Cardiac muscle cell (in vitro differentiated cells and primary cell): ENCODE measurements at places on chromosomes 1 and 21. TPM values are rescaled to one million over a fixed set of nuclear protein-coding genes. Genes with fewer than 3 reads are reported as not detected.

Gene LENEP
- not detected in 2 replicates for total RNA-seq

Gene LRRC41
- total RNA-seq: 118 and 151 TPM in 2 replicates

Gene TTC22
- 0.04 TPM in 1 of 2 replicates, not detected in the other for total RNA-seq

Gene LRRC7
- total RNA-seq: 0.07 and 0.09 TPM in 2 replicates

Gene ATP6V0B
- 87.5 and 171 TPM in 2 replicates for total RNA-seq

Gene TMEM35B
- total RNA-seq: 6.8 and 14.5 TPM in 2 replicates

Gene CLCA4
- not detected in 2 replicates for total RNA-seq

Gene C1QA
- total RNA-seq: not detected in 2 replicates

Gene ELOVL1
- total RNA-seq: 18.5 and 24.1 TPM in 2 replicates

Gene ZBTB8A
- total RNA-seq: 3.8 and 5.7 TPM in 2 replicates

Gene CD101
- 0.56 and 0.92 TPM in 2 replicates for total RNA-seq

Gene S100B
- 0.21 and 0.49 TPM in 2 replicates for total RNA-seq

Gene NCF2
- 0.06 and 0.60 TPM in 2 replicates for total RNA-seq

Gene APOBEC4
- not detected in 2 replicates for total RNA-seq

Gene ADORA3
- not detected in 2 replicates for total RNA-seq

Gene FAM110D
- total RNA-seq: 4.7 and 6.8 TPM in 2 replicates

Gene PIGR
- total RNA-seq: not detected in 2 replicates

Gene TINAGL1
- 10.3 and 11.3 TPM in 2 replicates for total RNA-seq

Gene FCRL3
- total RNA-seq: not detected in 2 replicates

Gene KCNQ4
- total RNA-seq: 1.3 and 3.7 TPM in 2 replicates

Gene MAN1C1
- 85.7 and 118 TPM in 2 replicates for total RNA-seq

Gene PLEKHO1
- total RNA-seq: 94.1 and 102 TPM in 2 replicates

Gene MPL
- total RNA-seq: not detected in 2 replicates

Gene SSBP3
- total RNA-seq: 81.0 and 90.6 TPM in 2 replicates

Gene SLFNL1
- total RNA-seq: 1.5 and 3.0 TPM in 2 replicates

Gene ACOT11
- 16.9 and 33.4 TPM in 2 replicates for total RNA-seq

Gene C1orf115
- total RNA-seq: 5.3 and 7.5 TPM in 2 replicates

Gene FCRL2
- total RNA-seq: not detected in 2 replicates

Gene LINGO4
- total RNA-seq: not detected in 2 replicates

Gene KDF1
- total RNA-seq: 0.63 and 0.67 TPM in 2 replicates

Gene COL11A1
- 41.0 and 56.7 TPM in 2 replicates for total RNA-seq

Gene DMBX1
- not detected in 2 replicates for total RNA-seq

Gene MAB21L3
- total RNA-seq: 1.3 and 3.1 TPM in 2 replicates

Gene LRIF1
- total RNA-seq: 6.9 and 7.5 TPM in 2 replicates
